NCI-H187 treated with DMSO at 0.1 percent for 48 hours (cell line): ENCODE measurements at places on chromosomes 16 and 17.

DNA sequence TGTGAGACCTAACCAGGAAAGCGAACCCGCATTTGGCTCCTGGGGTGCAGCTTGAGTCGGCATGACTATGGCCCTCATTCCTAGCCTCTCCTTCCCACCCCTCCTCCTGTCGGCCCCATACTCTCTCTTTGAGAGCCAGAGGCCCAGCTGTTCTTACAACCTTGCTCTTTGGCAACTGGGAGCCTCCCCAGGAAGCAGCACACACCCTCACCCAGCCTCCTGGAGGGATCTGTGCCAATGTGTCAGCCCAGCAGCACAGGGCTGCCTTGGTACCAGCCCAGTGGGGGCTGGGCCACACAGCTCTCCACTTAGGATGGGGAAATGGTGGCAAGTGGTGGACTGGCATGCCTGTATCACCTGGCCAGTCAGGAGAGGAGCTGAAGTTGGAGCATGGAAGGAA, 70.3 kb upstream of the LGALS9 start:
- no peak for DNase-seq

DNA sequence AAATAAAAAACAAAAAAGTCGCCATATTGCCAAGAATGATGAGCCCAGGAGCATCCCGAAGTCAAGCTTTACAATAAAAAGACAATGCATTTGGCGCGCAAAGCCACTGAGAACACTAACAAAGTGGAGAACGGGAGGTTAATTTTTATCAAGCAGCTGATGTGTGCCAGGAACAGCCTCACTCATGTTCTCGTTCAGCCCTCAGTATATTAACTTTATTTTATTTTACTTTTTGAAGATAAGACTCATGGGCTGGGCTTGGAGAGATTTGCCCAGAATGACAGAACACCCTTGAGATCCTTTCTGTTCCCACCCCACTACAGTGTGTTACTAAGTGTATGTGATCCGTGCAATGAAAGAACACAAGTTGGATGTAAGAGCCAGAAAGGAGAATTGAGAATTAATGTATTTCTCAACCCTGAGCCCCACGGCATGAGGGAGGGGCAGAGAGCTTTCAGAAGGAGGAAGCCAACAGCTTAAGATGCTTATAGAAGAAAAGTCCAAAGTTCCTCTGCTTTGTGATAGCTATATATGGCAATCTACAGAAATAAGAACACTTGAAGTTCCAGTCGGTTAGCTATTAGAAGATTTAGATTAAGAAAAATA, 48.4 kb downstream of the COTL1 start:
- no peak for DNase-seq

DNA sequence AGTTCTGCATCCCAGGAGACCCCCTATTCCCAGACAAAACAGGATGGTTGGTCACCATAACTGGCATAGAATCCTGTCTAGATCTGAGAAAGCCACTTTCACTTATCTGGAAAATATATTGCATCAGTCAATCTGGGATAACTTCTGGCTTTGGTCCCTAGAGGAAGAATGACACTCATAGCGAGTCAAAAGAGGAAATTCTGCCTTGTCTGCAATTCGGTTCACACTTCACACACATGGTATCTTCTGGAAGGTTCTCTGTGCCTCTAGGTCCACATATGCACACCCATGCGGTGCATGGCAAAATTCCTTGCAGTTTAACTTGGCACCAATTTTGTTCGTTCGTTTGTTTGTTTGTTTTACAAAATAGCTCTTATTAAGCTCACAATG, 49.2 kb upstream of the WSCD1 start:
- DNase-seq: no peak

- DNase-seq: no peak
Measured at GRCh38 chr17:8708025-8708461, 36.6 kb downstream of the CCDC42 start.

- no peak for DNase-seq
Measured at GRCh38 chr16:4388271-4389021, 16.8 kb downstream of the VASN start.

- no peak for DNase-seq
Measured at GRCh38 chr17:66098040-66098439, 93.9 kb downstream of the CEP112 start.

GRCh38 chr17:61587242-61587641, 3.8 kb downstream of the NACA2 start:
- no peak for DNase-seq

- DNase-seq: no peak
Measured at GRCh38 chr17:45877467-45877866, 16.9 kb upstream of the MAPT start.

GRCh38 chr16:90019543-90020259, 445 bp upstream of the DBNDD1 start:
- no peak for DNase-seq

GRCh38 chr16:72937916-72938794, 109.8 kb downstream of the ZFHX3 start:
- no peak for DNase-seq

DNA sequence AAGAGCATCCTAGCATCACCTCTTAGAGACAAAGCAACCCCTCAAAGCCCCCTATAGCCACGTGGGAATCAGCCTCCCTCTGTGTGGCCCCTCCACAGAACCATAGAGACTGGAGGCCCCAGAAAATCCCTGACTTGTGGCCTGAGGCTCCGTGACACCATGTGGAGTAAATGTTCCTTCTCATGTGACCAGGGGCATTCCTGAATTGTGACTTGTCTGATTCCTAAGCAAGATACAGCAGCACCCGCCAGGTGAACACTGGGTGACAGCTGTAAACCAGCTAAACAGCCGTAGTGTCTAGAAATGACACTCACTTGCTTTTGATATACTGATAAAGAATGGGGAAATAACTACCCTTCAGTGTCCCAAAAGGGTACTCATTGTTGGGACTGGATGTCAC, 79.0 kb downstream of the DYNLRB2 start:
- DNase-seq: no peak

GRCh38 chr17:54980375-54980774, 11.8 kb downstream of the STXBP4 start:
- DNase-seq: no peak

DNA sequence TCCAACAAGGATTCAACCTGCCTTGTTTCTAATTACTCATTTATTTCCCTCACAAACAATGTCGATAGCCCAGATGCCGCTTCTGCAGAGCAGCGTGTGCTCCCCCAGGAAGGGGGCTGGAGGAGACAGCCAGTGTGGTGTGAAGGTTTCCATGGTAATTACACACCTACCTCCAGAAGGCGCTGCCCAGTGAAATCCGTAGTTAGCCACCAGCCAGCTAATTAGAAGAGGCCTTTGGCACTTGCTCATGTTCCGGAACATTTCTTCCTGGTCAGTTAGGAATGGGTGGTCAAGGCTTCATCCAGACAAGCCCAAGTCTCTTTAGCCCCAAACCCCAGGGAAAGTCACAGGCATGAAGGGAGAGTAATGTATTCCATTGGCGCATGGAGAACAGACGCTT, 342.5 kb upstream of the C16orf82 start:
- no peak for DNase-seq

DNA sequence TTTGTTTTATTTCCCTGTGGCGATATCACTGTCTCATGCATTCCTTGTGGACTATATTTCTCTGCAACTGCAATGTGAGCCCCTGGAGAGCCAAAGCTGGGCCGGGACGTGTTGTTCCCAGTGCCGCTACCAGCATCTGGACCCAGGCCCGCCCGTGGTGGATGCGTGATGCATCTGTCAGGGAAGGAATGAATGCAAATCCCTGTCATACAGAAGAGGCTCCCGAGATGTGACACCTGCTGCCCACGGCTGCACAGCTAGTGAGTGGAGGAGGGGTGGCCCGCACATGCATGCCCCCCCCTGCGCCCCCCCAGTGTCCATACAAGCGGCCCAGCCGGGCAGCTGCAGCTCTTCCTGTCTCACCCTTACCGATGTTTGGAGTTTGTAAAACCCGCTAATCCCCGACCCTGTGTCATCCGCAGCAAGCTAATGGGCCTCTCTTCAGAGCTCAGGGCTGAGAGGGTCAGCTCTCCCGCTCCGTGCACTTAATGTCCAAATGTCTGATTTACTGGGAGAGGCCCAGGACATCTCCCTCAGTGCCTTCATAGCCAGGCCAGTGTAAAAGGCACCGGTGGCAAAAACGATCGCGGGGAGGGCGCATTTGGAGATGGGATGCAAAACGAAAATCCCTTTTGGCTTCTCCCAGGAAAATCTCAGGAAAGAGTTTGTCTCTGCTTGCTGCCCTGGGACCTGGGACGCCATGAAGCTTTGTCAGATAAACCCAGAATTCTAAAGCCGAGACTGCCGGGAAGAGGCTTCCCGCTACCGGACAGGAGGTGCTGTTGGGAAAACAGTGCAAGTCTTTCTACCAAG, 91.8 kb downstream of the FOXL1 start:
- no peak for DNase-seq

DNA sequence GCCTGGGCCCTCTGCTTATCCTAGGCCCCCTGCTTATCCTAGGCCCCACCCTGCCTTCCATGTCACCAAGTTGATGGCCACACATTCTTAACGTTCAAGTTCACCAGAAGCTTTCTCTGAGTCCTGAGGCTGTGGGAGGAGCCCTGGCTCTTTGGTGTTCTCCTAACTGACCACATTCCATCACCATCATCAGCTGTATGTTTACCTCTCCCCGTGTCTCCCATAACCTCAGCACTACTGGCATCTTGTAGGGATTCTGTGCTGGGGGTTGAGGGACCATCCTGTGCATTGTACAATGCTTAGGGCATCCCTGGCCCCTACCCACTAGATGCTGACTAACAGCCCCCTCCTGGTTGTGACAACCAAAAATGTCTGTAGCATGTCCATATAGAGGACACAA, 99.3 kb downstream of the NDE1 start:
- DNase-seq: no peak

GRCh38 chr16:28326881-28327610, 34.7 kb downstream of the SBK1 start:
- DNase-seq: no peak

DNA sequence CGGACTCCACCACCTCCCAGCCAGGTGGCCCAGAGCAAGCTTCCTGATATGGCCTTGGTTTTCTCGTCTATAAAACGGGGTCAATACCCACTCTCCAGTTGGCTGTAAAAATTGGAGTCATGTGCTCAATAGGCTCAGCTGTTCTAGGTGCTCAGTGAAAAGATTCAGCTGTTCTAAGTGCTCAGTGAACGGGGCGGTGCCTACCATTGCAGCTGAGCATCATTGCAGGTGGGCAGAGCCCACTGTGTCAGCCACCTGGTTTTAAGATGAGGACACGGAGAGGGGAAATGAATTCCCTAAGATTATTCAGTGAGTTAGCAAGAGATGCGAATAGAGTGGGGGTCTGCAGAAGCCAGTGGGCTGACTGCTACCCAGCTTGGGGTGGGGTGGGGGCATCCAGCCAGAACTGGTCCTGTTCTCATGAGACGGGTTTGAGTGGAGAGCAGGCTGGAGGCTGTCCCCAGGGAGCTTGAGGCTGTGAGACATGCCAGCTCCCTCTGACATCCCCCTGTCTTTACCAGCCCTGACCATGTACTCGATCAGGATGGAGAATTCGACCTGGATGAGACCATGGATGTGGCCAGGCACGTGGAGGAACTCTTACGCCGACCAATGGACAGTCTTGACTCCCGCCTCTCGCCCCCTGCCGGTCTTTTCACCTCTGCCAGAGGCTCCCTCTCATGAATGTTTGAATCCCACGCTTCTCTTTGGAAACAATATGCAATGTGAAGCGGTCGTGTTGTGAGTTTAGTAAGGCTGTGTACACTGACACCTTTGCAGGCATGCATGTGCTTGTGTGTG, 21.9 kb downstream of the STAT5A start:
- DNase-seq: no peak

DNA sequence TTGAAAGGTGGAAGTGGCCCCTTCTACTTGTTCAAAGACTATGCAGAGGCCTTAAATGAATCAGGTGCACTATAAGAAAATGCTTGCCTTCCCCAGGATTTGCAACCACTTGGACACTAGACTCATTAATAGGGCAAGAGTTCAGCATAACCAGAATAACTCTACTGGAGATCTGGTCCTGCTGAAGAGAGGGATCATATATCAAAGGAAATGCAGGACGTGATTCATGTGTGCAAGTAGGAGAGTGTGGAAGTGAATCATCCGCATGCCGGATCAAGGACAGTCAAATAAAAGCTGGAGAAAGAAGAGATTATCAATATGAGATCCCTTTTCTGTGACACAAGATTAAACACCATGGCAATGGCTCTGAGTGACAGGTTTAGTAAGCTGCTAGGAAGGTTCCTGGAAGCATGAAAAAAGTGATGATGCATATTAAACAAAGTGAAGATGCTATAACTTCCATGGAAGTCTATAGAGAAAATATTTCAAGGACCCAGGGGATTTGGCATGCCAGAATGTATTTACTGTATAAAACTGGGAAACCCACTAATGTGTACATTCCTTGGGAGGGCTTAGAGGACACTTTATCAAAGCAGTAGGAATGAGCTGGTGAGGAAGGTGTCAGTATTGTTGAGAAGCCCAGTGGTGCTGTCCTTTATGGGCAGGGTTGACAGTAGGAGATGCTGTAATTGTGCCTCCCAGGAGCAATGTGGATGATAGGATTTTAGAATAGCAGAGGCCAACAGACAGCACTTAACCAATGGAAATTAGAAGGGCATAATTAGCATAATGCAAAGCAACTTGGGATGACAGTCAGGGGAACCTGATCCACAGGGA, 133.1 kb downstream of the ABCA8 start:
- no peak for DNase-seq

- no peak for DNase-seq
Measured at GRCh38 chr16:48169896-48170295, 14.1 kb upstream of the ABCC12 start.

GRCh38 chr17:48326310-48326709, 103.7 kb downstream of the SKAP1 start:
- DNase-seq: no peak

- no peak for DNase-seq
Measured at GRCh38 chr16:49625311-49626065, 230.4 kb downstream of the ZNF423 start.

GRCh38 chr17:72863526-72864211, 228.8 kb downstream of the SLC39A11 start:
- DNase-seq: no peak

DNA sequence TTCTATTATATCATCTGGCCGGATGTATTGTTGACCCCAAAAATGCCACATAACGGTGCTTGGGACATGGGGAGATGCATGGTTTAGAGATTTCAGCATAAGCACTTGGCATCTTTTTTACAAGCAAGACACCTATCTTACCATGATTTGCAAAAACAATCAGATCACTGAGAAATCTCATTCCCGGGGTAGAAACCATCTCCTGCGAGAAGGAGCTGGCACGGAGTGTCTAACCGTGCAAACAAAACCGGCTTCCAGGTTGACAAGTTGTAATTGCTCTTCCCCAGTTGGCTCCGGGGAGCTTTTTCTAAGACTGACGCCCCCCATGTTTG, 1.0 kb downstream of the SLC16A6 start:
- no peak for DNase-seq

GRCh38 chr16:10250137-10250828, 68.1 kb upstream of the GRIN2A start:
- no peak for DNase-seq
